Activated CD4-positive, alpha-beta T cell treated with anti-CD3 and anti-CD28 coated beads, Interleukin-2, amount 10 ng/mL, durations not matched to agents 24 days and 14 days (primary cell): ENCODE measurements at places on chromosomes 7 and 10. TPM values are rescaled to one million over a fixed set of nuclear protein-coding genes. Genes with fewer than 3 reads are reported as not detected.

DNA sequence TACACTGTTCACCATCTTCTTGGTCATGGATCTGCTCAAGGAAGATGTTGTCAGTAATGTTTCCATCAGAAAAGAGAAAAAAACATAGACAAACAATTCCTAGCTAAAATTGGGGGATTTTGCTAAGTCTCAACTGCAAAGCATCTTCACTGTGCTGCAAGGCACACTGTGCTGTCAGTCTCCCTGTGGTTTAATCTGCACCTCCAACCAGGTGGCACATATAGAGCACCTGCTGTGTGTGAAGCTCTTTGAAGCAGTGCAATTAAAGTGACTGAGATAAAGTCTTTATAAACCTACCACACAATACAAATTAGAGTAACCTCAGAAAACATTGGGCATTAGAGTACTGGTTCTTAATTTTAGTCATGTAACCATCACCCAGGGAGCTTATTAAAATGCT, 6.3 kb downstream of the NRAP start:
- no peaks in the 10 kb centered on the region for H3K36me3 ChIP-seq
- no peak overlapping the region for H3K27ac ChIP-seq

The ARHGAP12 gene
- total RNA-seq: 3.6 and 3.7 TPM in 2 replicates

DNA sequence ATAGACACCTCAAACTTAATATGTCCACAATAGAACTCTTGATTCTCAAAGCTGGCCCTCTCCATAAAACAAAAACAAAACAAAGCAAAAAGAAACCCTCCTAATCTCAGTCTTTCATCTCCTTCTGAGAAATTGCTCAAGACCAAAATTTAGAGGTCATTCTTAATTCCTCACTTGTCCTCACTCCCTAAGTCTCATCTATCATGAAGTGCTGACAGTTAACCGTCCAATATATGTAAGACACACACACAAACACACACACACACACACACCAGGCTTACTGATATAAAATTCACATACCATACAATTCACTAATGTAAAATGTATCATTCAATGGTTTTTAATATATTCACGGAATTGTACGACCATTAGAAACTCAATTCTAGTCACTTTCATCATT, 17.0 kb upstream of the SVIL start:
- peaks cover 12% of the 10 kb centered on the region for H3K36me3 ChIP-seq
- no peak overlapping the region for H3K27ac ChIP-seq
- peaks cover 34% of the 10 kb centered on the region for H3K27me3 ChIP-seq
- peaks cover 17% of the 10 kb centered on the region for H3K4me1 ChIP-seq

The MYH16 gene
- not detected in 2 replicates for total RNA-seq

- H3K36me3 ChIP-seq: no peaks in the 10 kb centered on the region
- H3K4me1 ChIP-seq: no peaks in the 10 kb centered on the region
- H3K27ac ChIP-seq: no peak overlapping the region
- H3K4me3 ChIP-seq: no peak overlapping the region
These were observed 31.9 kb downstream of the LRRC18 start for GRCh38 chr10:48907730-48908129.

GRCh38 chr7:72394016-72394415, 18.1 kb downstream of the CALN1 start:
- DNase-seq: no peak
- H3K4me1 ChIP-seq: no peaks in the 10 kb centered on the region
- H3K4me3 ChIP-seq: no peak overlapping the region
- H3K36me3 ChIP-seq: no peaks in the 10 kb centered on the region
- H3K27ac ChIP-seq: no peak overlapping the region
- H3K27me3 ChIP-seq: no peaks in the 10 kb centered on the region

The GATA3 gene
- total RNA-seq: 79.7 and 81.0 TPM in 2 replicates

- H3K4me3 ChIP-seq: no peak overlapping the region
- peaks cover 5% of the 10 kb centered on the region for H3K27me3 ChIP-seq
- H3K4me1 ChIP-seq: no peaks in the 10 kb centered on the region
- no peaks in the 10 kb centered on the region for H3K36me3 ChIP-seq
These were observed 79.6 kb upstream of the RET start for GRCh38 chr10:42997151-42997848.

DNA sequence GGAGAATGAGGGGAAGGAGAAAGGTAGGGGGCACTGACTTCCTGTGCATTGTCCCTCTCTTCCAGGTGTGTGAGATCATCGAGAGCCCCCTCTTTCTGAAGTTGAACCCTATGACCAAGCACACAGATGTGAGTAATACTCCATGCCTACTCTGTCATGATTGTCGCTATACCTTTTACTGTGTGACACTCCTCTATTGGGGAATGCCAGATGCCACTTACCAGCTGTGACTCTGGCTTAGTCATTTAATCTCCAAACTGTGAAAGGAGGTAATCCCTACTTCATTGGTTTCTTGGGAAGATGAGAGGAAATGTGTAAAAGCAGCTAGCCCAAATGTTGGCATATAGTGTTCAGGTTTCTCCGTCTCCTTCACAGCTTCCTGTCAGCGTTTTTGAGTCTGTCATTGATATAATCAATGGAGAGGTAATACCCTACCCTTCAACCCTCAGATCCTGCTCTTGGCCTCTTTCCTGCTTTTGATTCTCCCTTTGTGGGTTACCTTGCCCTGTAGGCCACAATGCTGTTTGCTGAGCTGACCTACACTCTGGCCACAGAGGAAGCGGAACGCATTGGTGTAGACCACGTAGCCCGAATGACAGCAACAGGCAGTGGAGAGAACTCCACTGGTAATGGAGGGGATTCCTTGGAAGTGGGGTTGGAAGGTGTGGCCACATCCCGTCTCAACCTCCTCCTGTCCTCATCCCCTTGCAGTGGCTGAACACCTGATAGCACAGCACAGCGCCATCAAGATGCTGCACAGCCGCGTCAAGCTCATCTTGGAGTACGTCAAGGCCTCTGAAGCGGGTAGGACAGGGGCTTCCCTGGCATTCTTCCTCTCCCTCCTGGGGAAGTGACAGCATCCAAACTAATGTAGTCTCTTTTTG, 2.0 kb downstream of the COPS6 start:
- H3K36me3 ChIP-seq: peaks cover 55% of the 10 kb centered on the region
- H3K4me1 ChIP-seq: peaks cover 35% of the 10 kb centered on the region
- no peaks in the 10 kb centered on the region for H3K27me3 ChIP-seq
- peak overlapping the region; percentile 86 for H3K4me3 ChIP-seq
- peak overlapping the region; percentile 2 for H3K27ac ChIP-seq

The PTN gene
- not detected in 2 replicates for total RNA-seq

- H3K27ac ChIP-seq: no peak overlapping the region
- no peaks in the 10 kb centered on the region for H3K4me1 ChIP-seq
- no peak overlapping the region for H3K4me3 ChIP-seq
- DNase-seq: no peak
These were observed 97.5 kb upstream of the PHYHIPL start for GRCh38 chr10:59078978-59079377.

- no peak overlapping the region for H3K27ac ChIP-seq
- no peaks in the 10 kb centered on the region for H3K27me3 ChIP-seq
- no peaks in the 10 kb centered on the region for H3K4me1 ChIP-seq
- H3K36me3 ChIP-seq: peaks cover 5% of the 10 kb centered on the region
These were observed 99.6 kb upstream of the GLCCI1 start for GRCh38 chr7:7869036-7869435.

- no peak for DNase-seq
- no peaks in the 10 kb centered on the region for H3K4me1 ChIP-seq
- H3K36me3 ChIP-seq: no peaks in the 10 kb centered on the region
- no peak overlapping the region for H3K27ac ChIP-seq
- H3K4me3 ChIP-seq: no peak overlapping the region
- no peaks in the 10 kb centered on the region for H3K27me3 ChIP-seq
These were observed 217.8 kb upstream of the SEMA3A start for GRCh38 chr7:84412161-84412969.

DNA sequence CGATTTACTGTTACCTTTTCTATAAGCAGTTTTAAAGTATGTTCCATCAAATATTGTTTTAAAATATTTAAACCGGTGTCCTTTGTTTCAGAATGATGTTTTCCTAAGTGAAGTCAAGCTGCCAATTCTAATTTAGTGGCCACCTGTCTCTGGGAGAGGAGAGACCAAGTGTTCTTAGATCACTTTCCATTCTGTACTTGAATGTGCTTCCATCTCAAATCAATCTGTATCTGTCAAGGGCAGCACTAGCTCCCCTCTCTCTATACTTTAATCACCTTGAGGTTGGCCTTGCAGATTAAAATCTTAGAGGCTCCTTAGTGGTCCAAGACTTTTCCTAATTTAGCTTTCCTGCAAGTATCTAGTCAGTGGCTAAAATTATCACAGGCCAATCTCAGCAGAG, 49.6 kb downstream of the LGI1 start:
- peaks cover 16% of the 10 kb centered on the region for H3K27me3 ChIP-seq
- H3K36me3 ChIP-seq: no peaks in the 10 kb centered on the region
- H3K4me1 ChIP-seq: no peaks in the 10 kb centered on the region

DNA sequence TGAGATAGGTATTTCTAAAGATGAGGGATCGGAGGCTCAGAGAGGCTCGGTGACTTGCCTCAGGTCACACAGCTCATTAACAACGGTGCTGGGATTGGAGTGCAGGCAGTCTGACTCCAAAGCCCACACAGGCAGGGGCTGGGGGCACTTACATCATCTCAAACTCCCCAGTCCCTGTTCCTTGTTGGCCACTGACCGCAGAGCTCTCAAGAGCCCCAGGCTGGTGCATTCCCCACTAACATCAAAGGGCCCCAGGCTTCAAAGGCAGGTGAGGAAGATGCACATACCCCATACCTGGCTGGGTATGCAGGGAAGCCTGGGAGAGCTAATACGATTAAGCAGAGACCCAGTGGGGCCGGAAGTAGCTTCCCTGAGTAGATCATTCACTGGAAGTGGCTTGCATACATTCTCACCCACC, 13.7 kb upstream of the NODAL start:
- H3K36me3 ChIP-seq: no peaks in the 10 kb centered on the region
- peaks cover 42% of the 10 kb centered on the region for H3K27me3 ChIP-seq
- no peak for DNase-seq

The IQUB gene
- total RNA-seq: 0.05 TPM in 1 of 2 replicates, not detected in the other

The PDE1C gene
- total RNA-seq: not detected in 2 replicates

The NPY4R2 gene
- not detected in 2 replicates for total RNA-seq

DNA sequence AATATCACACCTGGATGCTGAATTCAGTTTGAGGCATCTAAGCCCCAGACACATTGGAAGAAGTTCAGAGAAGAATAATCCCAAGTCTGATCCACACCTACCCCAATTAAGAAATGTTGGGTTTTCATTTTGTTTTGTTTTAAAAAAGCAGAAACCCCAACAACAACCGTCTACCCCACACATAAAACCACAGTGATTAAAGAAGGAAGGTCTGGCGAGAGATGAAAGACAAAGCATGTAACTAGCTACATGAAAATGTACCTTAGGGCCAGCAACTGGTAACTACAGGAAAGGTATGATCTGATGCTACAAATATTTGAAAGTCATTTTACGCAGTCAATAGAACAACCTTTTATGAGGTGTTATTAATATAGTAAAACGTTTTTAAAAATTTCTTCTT, 1112.3 kb downstream of the GATA3 start:
- no peaks in the 10 kb centered on the region for H3K36me3 ChIP-seq
- H3K4me1 ChIP-seq: peaks cover 12% of the 10 kb centered on the region
- no peaks in the 10 kb centered on the region for H3K27me3 ChIP-seq

The EGFR gene
- total RNA-seq: not detected in 2 replicates

DNA sequence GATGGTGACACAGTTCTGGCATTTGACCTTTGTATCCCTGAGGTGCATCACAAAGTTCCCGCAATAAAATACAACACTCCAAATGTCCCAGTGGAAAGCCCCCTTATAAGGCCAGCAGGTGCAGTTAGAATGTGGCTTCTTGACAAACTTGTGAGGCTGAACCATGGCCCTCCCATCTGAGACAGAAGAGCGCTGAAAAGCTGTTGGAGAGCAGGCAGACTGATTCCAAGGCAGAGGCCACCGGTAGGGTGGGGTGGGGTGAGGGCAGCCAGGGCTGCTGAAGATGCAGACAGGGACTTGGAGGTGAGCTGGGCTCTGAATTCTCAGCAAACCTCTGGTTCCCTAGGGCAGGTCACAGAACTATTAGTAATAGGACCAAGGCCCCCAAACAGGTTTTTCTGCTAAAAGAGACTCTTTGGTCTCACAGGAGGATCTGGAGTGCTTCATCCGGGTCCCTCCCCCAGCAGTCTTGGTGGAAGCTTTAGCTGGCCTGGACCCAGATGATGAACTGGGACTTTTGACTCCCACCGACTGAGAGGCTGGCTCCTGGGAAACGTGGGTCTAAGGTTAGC, 15.6 kb upstream of the CHST3 start:
- H3K4me1 ChIP-seq: no peaks in the 10 kb centered on the region
- no peaks in the 10 kb centered on the region for H3K27me3 ChIP-seq
- H3K36me3 ChIP-seq: peaks cover 2% of the 10 kb centered on the region
- no peak overlapping the region for H3K27ac ChIP-seq
- DNase-seq: no peak

GRCh38 chr7:55296070-55296469, 69.1 kb upstream of the LANCL2 start:
- no peaks in the 10 kb centered on the region for H3K36me3 ChIP-seq
- H3K4me1 ChIP-seq: no peaks in the 10 kb centered on the region
- H3K4me3 ChIP-seq: no peak overlapping the region
- peaks cover 40% of the 10 kb centered on the region for H3K27me3 ChIP-seq

- peaks cover 52% of the 10 kb centered on the region for H3K36me3 ChIP-seq
- peak overlapping the region; percentile 37 for H3K4me3 ChIP-seq
- H3K27me3 ChIP-seq: no peaks in the 10 kb centered on the region
These were observed 64.6 kb upstream of the GJD4 start for GRCh38 chr10:35540296-35541164.

GRCh38 chr10:123135415-123136141, at the start of gene HMX3:
Gene HMX3, plus strand, starts transcription at chr10:123135970. Its CDS starts 81 bp downstream, at chr10:123136051.
- peaks cover 71% of the 10 kb centered on the region for H3K27me3 ChIP-seq
- DNase-seq: peak; percentile 77
- H3K36me3 ChIP-seq: peaks cover 2% of the 10 kb centered on the region
- peaks cover 13% of the 10 kb centered on the region for H3K4me1 ChIP-seq
- H3K4me3 ChIP-seq: peak within 1 kb of the TSS; percentile 75

GRCh38 chr10:62038609-62039190, 137.2 kb downstream of the ARID5B start:
- peaks cover 35% of the 10 kb centered on the region for H3K36me3 ChIP-seq
- peak; percentile 94 for DNase-seq
- peak overlapping the region; percentile 67 for H3K4me3 ChIP-seq
- H3K27me3 ChIP-seq: no peaks in the 10 kb centered on the region

DNA sequence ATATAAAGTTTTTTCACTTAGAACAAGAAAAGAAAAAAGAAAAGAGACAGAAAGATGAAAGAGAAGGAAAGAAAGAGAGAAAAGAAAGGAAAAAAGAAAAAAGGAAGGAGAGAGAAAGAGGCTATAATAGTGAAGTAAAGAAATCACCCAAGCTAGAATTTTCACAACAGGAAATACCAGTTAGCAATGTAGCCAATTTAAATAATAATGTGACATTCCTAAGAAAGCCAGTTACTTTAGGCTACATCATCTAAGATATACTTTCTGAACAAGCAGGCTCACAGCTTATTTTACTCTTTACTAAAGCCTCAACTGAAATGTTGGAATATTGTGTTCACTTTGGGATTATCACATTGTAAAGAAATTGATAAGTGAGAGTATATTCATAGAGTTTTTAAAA, 53.6 kb downstream of the GPR37 start:
- no peaks in the 10 kb centered on the region for H3K27me3 ChIP-seq
- DNase-seq: no peak
- no peaks in the 10 kb centered on the region for H3K36me3 ChIP-seq
